ENCODE measurements at places on chromosomes 5 and 9.
A peak's percentile ranks its signal among the peaks of the same experiment; 100 is the strongest.

DNA sequence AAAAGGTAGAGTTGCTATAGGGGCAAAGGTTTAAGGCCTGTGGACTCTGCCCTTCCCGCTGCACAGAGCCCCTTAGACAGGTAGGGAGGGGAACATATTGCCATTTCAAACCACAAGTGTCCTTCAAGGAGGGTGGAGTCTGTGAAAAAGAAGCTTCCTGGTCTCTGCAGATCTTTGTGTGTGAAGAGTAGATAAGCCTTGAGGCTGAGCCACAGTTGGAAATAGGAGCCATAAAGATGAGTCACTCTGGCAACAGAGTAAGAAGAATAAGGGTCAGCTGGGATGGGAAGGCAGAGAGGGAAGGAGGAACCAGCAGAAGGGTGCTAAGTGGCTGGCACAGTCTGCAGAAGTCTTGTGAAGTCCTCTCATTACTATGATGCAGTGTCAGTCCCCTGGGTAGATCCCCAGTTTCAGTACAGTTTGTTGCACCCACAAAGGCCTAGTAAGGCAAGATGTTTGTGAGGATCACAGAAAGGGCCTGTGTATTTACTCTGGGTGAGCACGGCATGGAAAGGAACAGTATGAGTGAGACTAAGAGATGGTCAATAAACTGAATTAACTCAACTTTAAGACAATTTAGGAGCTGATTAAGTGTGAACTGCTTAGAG lies 18.1 kb downstream of the GRXCR2 start:
- no peak for DNase-seq

DNA sequence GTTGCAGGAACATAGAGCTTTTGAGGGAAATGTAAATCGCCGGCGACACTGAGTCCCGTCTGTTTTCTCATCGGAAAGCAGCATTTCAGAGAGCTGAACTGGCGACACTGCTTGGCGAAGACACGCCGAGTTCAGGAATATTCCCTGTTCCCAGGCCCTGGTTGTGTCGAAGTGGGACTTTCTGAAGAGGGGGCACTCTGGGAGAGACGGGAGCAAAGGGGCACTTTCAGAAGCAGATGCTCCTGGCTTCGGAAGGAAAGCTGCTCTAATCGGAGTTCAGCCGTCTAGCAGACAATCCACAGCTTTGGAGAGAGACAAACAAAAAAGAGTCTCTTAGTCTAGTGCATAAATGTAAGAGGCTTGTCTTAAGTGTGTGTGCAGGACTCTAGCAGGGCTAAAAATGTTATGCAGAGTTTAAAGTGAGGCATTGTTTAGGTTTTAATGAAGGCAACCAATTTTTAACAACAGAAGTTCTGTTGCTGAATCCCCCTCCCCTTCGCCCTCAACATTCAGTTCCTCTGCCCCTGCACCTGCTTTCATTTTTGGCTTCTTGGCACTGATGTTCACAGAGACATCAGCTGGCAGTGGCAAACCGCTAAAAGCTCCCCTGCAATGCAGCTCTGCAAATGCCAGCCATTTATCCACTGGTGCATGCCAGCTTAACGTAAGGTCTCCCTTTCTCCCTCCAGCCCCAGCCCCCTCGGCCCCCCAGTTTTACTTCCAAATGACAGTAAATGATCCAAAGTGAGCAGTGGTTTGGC lies 289.5 kb upstream of the MPDZ start:
- peak; percentile 46 for DNase-seq

GRCh38 chr5:148443241-148443640 lies 59.5 kb downstream of the FBXO38 start:
- no peak for DNase-seq

DNA sequence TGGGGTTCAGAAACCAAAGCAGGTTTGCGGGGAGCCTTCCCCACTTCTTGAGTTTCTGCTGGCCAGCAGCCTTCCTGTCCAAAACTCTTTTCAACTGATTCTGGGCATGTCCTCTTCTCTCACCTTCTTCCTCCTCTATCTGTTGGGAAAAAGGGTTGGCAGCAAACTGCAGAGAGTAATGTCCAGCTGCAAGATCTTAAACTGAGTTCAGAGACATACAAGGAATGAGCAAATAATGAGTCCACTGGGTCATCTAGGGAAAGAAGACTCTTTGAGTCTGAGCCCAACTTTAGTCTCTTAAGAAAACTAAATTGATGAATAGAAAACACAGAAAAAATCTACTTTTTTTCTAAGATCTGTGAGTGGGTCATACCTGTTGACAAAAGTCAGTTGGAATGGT lies 16.5 kb downstream of the ANKDD1B start:
- DNase-seq, result no peak

DNA sequence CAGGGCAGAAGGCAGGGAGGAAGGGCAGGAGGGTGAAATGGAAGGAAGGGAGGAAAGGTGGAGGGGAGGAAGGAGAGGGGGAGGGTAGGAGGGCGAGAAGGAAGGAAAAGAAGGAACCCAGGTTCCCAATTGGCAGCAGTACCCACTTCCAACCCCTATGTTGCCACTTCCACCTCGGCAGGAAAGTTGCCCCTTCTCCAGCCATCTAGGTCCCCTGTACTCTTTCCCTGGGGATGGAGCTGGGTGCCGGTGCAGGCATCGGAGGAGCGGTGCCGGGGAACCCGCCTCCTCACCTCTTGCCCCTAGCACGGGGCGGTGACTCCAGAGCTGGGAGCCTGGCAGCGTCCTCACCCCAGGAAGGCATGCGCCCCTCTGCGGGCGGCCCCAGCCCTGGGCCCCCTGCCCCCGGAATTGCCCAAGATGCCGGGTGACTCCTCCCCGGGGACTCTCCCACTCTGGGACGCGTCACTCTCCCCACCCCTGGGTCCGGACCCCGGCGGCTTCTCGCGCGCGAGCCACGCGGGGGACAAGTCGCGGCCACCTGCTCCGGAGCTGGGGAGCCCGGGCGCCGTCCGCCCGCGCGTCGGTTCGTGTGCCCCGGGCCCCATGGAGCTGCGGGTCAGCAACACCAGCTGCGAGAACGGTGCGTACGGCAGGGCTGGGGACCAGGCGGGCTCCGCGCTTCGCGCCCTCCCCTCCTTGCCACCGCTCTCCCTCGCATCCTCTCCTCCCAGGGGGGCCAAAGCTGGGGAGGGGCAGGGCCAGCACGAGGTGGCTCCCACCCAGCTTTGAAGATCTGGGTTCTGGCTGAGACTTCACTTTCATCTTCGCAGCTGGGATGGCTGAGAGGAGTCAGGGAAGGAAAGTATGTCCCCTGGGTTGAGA lies at the start of gene NIPAL4:
Gene NIPAL4, plus strand, starts transcription at position 499 of the 885 bp plus-strand sequence. Its CDS starts 108 bp downstream, at position 607.
- no peak for DNase-seq

DNA sequence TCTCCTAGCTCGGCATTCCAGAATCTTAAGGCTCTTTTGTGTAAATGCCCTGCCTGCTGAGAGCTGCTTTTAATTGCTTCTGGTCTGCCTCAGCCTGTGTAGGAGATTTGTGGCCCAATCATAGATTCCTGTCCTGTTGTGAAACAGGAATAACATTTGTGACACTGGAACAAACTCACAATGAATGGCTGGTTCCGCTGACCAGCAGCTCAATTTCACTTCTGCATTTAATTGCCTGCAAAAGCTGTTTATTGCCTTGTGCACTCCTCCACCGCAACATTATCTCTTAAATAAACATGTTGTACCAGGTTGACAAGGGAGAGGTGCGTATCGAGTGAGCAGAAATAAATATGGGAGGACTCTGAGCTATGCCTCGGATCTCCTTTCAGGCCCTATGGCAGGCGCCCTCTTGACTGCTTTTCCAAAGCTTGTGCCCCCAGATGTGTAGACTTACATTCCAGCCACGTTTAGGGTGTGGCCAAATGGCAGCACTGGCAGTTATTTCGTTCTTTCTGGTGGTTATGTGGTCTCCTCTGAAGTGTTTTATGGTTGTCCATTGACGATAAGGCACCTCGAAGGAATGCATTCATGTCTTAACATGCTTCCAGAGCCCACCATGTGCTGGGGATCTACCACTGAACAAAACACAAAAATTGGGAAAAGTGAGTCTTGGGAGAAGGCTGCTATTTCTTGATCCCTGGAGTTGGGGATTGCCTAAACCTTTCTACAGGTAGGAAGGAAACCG lies 58.1 kb downstream of the DMRT1 start:
- no peak for DNase-seq

GRCh38 chr5:102747386-102748166 lies 7.5 kb upstream of the PAM start:
- DNase-seq, result no peak

GRCh38 chr9:22240619-22241018 lies 206.0 kb upstream of the DMRTA1 start:
- no peak for DNase-seq

- DNase-seq, result no peak
These were observed 29.2 kb downstream of the EXOC3 start for GRCh38 chr5:472076-472655.

DNA sequence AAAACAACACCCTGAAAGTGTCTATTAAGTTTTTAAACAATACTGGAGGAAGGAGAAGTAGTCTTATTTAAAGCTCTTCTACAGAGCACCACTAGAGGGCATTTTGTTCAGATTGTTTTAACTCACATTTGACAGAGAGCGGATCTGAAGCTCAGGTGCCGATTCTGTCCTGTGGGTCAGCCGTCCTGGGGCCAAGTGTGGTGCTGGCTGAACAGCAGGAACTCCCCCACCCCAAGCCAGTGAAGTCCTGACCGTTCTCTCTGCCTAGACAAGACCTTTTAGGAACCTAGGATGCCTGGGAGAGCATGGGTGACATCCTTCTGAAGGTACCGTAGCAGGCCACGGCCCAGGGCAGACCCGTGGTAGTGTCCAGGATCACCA lies 3.9 kb downstream of the EXOC3 start:
- no peak for DNase-seq

DNA sequence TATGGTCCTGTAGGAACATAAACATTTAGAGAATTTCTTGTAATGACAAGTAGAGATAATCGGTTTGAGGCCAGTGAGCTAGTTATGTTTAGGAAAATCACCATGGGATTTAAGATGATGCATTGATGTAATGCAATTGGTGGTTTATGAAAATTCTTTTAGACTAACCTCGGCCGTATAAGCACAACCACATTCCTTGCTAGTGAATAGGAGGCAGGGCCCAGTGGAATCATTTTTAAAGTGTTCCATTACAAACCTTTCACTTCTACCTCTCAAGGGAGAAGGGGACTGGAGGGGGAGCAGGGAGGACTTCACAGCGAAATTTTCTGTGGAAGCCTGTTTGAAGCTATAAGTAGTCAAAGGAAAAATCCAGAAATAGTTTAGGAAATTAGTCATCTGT lies 71.8 kb upstream of the NFIL3 start:
- no peak for DNase-seq

DNA sequence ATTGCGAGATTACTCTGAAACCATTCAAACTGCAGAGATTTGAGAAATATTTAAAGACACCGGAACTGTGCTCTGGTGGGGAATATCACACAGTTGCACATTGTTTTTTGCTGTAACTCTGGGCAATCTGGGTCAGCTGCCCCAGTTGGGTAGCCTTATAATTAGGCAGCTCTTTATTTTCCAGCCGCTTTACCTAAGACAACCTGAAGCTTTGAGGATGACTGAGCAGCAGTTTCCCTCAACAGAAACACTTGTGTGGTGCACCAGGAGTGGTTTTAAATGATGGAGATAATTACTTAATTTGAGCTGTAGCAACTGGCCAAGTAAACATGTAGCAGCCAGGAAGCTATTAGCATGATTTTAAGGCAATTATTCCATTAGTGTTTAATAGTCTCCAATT lies 2.9 kb downstream of the PLCXD3 start:
- no peak for DNase-seq

DNA sequence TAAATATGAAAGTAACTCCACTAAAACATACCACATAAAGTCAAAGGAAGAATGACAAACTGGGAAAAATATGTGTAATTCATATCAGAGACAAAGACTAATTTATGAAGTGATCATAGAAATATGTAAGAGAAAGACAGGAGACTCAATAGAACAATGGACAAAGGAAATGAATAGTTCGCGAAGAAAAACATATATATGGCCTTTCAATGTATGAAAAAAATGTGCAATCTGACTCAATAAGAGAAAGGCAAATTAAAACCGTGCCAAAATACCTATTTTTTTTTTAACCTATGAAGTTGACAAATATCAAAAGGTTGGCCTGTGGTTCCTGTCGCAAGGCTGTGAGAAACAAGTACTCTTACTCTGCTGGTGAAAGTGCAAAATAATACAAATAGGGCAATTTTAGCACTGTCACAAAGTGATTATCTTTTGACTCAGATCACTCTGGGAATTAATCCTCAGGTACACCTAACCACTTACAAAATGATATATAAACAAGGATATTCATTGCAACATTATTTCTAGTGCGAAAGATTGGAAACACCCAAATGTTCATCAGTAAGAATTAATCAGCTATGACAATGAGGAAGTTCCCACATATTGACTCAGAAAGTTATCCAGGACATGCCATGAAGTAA lies 3.7 kb downstream of the C9 start:
- no peak for DNase-seq

GRCh38 chr9:26744191-26744965 lies 148.2 kb downstream of the CAAP1 start:
- DNase-seq, result no peak

GRCh38 chr5:136516637-136517036 lies 151.3 kb upstream of the TRPC7 start:
- DNase-seq, result no peak
